ENCODE measurements at places on chromosomes 11 and 22.

GRCh38 chr11:111935317-111936039 is 1.7 kb upstream of the DIXDC1 start:
- DNase-seq = no peak

- DNase-seq = no peak
Measured at GRCh38 chr11:115656669-115657068, 152.5 kb upstream of the CADM1 start.

GRCh38 chr11:62553080-62553838 is 6.7 kb upstream of the AHNAK start:
- no peak for DNase-seq

DNA sequence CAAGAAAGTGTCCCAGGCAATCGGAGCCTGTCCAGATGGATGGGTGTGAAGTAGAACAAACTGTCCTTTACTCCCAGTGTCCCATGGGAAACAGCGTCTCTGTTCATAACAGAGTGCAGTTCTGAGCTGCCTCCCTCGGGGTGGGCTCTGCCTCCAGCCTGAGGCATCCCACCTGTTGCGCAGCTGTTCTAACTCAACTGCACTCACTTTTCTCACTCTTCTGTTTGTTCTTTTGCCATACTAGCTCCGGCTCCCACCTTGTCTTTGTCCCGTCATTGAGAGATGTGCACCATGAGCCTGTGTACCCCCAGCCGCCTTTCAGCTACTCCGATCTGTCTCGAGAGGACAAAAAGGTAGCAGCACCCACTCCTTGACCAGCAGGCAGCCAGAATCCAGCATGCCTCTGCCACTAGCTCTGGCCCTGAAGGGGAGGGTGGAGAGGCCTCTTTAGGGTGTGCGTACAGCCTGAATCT is 20.7 kb upstream of the CDC42EP2 start:
- DNase-seq = no peak

- DNase-seq = no peak
Measured at GRCh38 chr11:22768281-22768680, 61.3 kb downstream of the SVIP start.

DNA sequence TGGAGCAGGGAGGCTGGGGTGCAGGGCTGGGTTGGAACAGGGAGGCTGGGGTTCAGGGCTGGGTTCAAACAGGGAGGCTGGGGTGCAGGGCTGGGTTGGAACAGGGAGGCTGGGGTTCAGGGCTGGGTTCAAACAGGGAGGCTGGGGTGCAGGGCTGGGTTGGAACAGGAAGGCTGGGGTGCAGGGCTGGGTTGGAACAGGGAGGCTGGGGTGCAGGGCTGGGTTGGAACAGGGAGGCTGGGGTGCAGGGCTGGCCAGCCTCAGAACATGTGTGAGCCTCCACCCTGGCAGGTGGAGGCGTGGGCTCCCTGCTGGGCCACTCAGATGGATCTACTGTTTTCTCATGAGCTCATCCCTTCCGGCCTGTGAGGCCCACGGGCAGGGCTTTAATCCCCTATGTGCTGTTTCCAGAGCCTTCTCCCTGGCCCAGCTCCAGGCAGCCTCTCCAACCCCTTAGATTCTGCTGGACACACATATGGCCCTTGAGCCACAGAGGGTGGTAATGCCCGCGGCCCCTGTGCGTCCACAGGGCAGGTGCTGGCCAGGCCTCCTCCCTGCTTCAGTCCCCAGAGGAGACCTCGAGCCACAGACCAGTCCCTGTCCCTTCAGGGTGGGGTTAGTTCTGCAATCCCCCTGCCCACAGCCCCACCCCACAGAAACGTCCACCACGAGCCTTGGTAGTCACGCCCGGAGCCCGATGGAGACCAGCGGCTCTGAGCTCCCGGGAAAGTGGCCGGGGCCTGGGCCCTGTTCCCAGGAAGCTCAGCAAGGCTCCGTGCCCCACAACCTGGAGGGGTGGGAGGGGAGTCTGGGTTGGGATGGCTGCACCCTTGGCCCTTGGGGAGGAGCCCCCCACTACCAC is 197.9 kb downstream of the BRD1 start:
- no peak for DNase-seq

- no peak for DNase-seq
Measured at GRCh38 chr11:17129003-17129402, 51.5 kb upstream of the RPS13 start.

DNA sequence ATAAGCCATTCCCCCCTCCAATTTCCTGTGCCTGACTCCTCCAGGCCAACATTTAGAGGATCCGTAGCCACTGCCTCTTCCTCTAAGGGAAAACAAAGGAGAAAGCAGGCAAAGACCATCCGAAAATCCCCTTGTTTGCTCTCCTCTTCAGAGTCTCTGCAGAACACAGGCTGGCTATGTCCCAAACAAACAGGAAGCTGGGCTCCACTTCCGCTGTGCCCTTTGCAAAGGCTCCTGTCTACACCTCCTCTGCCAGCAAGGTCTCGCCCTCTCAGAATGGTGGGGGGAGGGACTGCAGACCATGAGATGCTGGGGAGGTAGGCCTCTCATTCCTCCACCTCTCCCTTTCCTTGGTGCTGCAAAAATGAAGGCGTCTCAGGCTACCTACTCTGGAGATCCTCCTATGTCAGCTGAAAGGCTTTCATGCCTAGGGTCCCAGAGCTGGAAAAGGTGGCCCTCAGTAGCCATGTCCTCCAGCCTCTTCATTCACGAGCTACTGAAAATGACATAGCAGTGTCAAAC is 596.2 kb downstream of the BUD13 start:
- DNase-seq = no peak

DNA sequence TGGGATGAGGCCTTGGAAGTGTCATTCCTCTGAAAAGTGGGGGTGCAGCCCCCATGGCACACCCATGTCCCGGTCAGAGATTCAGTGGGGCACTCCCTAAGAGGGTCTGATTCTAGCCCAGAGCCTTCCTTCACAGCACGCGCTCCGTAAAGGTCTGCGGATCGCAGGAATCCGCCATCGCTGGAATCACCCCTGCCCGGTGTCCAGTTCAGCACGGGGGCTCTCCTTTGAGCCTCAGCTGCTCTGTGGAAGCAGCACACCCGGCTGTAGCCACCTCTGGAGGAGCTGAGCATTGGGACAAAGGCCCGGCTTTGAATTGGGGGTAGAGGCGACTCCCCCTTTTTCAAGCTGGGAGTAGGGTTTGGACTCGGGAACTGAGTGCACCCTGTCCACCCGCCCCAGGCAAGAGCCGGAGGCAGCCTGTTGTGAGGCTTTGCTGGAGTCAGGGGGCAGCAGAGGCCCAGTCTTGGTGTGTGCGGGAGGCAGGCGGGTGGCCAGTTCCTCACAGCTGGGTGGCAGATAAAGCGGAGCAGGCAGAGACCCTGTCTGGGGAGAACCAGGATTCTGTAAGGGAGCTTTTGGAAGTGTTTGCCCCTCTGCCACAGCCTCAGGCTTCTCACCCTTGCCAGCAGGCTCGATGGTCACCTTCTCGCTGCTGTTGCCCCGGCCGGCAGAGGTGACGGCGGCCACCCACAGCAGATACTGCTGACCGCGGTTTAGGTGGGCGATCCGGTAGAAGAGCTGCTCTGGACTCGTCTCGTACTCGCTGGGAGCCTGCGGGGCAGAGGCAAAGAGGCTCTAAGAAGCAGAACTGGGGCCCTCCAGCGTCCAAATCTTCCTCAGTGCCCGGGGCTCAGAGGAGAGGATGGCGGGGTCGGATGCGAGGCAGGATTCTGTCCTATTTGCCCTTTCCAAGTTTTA is 115.9 kb downstream of the CEP164 start:
- DNase-seq = peak; percentile 56

DNA sequence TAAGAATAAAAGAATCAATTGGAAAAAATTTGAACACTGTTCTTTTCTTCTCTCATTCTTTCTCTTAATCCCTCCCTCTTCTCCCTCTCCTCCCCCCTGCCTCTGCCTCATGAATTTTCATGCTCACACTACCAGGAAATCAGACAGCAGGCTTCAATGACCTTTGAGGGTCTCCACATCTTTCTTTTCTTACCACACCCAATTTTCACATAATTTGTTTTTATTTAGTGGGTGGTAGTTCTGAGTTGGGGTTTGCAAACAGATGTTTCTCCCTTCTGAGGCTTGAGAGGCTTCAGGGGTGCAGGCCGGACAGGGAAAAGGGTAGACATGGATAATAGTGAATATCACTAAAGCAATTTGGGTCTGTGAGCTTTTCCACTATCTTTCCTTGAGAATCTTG is 95.5 kb downstream of the SPATA19 start:
- DNase-seq = no peak

DNA sequence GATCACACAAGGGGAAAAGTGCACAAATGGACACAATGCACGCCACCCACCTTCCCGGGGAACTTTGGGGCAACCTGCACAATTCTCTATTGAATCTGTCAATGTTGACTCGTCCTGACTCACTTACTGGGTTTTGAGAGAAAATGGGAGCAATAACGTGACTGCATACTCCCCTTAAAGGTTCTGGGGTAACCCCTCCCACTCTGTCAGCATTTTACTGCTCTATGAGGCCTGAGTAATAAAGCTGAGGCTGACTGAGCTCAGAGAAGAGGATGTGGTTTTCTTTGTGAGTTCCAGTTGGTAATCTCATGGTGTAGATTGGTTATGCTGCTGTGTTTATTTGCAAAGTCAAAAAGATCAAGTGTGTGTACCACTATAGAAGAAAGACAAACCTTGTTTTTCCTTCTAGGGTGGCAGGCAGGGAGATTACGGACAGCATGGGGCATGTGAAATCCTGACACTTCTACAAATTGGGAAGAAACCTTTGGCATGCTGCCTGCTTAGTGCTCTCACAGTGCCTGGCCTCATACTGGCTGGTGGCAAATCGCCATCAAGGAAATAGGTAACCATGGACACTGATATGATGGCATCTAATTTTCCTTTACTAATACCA is 16.1 kb upstream of the APOA1 start:
- DNase-seq = no peak

- DNase-seq = no peak
Measured at GRCh38 chr11:128379587-128380580, 207.5 kb downstream of the ETS1 start.

DNA sequence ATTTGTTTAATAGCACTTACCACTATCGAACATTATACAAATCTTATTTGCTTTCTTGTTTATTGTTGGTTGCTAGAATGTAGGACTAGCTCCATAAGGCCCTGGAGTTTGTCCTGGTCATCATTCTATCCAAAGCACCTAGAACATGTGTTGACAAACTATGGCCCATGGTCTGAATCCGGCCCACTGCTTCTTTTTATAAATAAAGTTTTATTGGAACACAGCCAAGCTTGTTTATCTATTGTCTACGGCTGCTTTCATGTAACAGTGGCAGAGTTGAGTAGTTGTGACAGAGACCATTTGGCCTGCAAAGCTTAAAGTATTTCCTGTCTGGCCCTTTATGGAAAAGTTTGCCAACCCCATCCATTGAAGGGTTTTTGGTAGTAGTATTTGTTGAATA is 38.8 kb downstream of the ATXN10 start:
- no peak for DNase-seq

- no peak for DNase-seq
Measured at GRCh38 chr11:111759778-111760407, 6.3 kb downstream of the PPP2R1B start.

GRCh38 chr11:131664816-131665215 is 294.4 kb downstream of the NTM start:
- DNase-seq = no peak

- DNase-seq = no peak
Measured at GRCh38 chr22:35633520-35633919, 14.7 kb upstream of the APOL6 start.

DNA sequence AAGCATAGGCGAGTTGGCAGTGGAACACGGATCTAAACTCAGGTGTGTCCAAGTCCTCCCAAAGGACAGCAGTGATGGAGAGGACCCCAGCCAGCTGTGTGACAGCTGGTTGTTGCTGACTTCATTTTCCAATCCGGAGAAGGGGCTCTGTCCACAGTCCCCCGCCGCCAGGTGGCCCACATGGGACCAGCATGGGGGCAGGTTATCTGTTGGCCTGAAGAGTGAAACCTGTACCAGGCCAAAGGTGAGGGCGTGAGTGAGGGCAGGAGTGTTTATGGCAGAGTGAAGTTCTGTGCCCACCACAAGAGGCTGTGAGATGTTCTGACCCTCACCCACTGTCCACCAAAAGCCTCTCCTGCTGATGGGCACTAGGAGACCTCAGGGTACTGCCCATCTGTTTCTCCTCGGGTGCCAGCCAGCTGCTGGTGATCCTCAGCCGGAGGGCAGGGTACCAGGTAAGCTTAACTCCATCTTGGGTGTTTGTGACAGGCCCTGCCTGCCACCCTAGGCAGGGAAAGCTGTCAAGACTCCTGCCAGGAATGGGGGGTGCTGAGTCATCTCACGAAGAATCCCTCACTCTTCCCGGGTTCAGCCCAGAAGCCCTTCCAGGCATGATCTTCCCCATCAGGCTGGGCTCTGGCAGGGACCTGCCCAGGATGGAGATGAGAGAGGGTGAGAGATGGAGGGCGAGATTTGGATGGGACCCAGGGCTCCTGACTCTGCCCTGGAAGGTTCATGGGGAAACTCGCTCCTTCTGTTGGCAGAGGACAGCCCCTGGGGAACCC is 15.5 kb upstream of the TAB1 start:
- no peak for DNase-seq

- no peak for DNase-seq
Measured at GRCh38 chr11:69209038-69209350, 53.3 kb downstream of the SMIM38 start.

DNA sequence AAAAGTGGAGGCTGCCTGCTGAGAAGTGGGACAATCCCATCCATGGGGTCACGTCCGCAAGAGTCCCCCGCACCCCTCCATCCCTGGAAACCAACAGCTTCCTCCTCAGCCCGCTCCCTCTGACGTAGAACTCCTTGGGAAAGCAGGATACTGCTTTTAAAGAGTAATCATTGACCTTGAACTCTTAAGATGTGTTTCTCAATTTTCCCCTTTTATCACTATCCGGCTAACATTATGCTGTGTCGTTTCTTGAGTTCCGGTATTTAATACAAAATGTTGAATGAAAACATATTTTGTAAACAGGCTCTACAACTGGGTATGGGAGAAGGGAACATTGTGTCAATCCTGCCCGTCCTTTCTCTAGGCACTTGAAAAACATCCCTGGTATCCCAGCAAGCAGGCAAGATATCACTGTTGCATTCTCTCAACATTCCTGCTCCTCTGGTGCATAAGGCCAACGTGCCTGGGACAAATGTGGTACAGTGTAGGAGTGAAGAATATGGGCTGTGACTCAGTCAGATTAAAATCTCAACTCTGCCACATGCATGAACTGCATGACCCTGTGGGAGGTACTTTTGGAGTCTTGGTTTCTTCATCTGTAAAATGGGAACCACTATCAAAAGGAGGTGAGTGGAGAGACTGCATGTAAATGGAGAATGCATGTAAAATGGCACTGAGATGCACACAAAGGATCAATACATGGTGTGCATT is 52.8 kb downstream of the WT1 start:
- DNase-seq = no peak

GRCh38 chr11:64247729-64248531 is 1.2 kb upstream of the PPP1R14B start:
- no peak for DNase-seq

GRCh38 chr11:37450613-37451012 is 852.6 kb upstream of the RAG2 start:
- DNase-seq = no peak

Measured in renal cortex interstitium (tissue), 15 donors.